ENCODE measurements at places on chromosomes 6 and 20.

DNA sequence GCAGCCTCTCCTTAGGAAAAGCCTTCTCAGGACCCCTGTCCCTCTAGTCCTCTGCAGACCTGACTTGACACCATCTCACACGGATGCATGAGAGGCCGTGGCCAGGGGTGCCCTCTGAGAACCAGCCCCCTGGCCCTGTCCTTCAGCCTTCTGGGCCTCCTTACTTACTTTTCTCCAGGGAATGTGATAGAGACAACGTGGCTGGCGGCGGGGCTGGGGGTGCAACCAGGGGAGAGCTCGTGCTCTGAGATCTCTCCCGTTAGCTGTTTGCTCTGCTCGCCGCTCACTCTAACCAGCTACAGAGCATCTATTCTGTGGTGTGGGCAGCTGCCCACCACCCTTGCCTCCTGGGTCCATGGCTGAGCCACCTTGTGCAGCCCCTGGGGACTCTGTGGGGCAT is 14.7 kb downstream of the GPR31 start:
- DNase-seq: no peak

GRCh38 chr6:53293691-53294090 is 55.1 kb downstream of the ELOVL5 start:
- no peak for DNase-seq

DNA sequence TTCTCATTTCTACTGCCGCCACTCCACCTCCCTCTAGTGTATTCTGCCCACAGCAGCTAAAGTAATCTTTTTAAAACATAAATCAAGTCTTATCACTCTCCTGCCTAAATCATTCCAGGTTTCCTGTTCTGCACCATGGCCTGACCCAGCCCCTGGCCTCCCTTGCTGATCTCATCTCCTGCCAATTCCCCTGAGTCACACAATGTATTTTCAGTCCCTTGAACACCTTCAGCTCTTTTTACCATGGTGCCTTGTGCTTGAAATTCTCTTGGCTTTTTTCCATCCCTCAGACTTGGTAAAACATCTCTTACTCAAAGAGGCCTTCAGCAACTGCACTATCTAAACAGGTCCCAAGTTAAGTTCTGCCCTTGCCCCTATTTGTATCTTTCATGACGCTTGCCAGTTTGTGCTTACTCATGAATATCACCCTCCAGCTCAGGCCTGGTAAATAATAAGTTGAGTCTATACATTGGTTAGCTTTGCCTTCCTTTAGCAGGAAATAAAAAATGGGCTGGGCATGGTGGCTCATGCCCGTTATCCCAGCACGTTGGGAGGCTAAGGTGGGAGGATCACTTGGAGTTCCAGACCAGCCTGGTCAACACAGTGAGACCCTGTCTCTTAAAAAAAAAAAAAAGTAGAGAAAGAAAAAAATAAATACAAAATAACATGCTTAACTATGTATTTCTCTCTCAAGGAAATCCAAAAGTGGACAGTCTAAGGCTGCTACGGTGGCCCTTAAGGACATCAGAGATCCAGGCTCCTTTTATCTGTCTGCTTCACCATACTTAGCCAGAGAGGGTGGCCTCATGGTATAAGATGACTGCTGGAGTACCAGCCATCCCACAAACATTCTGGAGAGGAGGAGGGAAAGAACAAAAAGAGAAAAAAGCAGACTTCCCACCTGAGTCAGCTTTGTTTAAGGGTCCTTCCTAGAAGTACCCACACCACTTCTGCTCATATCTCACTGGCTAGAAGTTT is 62.2 kb downstream of the ARFGEF2 start:
- DNase-seq: no peak

GRCh38 chr6:71513036-71513435 is 224.4 kb downstream of the OGFRL1 start:
- no peak for DNase-seq

- no peak for DNase-seq
These were observed 35.3 kb downstream of the KIAA0408 start for GRCh38 chr6:127423921-127424320.

DNA sequence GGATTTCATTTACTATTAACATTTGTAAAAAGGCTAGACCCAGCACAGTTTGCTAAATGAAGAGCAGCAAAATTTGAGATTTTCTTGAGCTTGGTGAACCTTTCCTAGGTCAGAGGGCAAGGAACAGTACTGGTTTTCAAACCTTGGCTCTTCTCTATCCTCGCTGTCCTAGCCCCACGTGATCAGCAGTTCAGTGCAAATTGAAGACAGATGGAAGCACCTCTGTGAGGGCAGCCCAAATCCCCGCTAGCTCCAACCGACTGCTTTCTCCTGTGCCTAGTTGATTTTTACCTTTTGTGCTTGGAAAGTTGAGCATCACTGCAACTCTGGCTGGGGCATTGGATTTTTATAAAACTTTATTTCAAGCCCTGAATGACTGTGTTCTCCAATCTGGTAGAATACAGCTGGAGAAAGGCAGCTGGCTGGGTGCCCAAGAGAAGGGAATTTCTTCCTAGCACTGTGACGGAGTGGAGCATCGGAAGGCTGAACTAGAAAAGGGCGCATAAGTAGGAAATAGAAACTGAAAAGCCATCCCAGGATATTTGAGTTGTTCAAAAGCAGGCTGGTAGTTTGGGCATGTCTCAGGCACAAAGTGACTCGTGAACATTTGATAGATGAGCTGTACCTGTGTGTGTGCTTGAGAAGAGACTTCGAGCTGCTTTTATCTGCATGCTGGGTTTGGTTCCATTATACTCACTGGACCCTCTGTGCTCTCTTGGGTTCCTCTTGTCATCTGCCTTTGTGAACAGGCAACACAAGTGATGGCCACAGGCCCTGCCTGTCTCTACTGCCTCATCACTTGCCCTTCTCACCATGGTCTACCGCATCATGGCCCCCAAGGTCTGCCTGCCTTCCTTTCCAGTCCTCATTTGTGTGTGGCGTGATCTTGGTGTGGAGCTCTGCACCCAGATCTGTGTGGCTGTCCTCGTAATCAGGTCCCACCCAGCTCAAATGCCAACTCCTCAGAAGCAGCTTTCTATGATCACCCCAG is 2.3 kb downstream of the RNF114 start:
- no peak for DNase-seq

DNA sequence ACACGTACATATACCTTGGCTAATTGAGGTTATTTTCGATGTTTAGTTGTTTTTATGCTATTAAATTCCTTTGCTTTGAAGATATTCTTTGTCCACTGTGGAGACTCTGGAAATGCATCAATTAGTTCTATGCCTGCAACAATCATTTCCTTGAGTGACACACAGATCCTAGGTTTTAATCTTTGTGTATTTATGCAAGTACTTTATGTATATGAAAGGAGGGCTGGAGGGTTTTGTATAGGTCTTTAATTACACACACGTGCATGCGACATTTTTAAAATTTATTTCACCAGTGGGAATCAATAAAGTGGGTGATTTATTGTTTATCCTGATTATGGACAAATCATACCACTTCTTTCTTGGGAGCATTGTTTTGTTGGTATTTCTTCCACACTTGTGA is 57.3 kb downstream of the ZFAND3 start:
- DNase-seq: no peak

GRCh38 chr20:26135325-26136110 is 438.9 kb upstream of the ZNF337 start:
- no peak for DNase-seq

- no peak for DNase-seq
These were observed 210.1 kb upstream of the CNR1 start for GRCh38 chr6:88376197-88376596.
